ENCODE measurements at places on chromosomes 11 and 22.

DNA sequence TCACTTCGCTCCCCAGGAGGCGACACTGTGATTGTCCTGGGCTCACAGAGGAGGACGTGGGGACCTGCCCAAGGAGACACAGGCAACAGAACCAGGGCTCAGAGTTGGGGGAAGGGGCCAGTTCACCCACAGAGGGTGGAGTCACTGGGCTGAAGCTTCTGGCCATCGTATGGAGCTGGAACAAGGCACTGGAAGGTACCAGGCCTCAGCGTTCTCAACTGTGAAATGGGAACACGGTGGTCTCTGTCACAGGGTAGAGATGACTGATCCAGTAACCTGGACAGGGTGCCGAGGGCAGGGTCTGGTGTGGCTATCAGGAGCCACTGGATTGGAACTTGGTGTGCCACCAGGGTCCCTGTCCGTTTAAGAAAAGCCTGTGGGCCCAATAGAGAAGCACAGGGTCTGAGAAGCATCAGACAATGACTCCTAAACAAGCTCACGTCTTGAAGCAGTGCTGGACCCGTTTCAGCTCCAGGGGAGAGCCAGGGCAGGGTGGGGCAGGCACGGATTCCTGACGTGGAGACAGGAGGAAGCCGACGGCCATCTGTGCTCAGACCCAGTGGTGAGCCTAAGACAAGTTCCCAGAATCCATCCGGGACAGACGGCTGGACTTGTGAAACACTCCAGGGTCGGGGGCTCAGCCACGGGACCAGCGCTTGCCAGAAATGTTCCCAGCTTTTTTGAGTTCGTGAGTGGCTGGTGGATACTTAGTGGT, 25.0 kb upstream of the KCNQ1OT1 start:
- DNase-seq: no peak

DNA sequence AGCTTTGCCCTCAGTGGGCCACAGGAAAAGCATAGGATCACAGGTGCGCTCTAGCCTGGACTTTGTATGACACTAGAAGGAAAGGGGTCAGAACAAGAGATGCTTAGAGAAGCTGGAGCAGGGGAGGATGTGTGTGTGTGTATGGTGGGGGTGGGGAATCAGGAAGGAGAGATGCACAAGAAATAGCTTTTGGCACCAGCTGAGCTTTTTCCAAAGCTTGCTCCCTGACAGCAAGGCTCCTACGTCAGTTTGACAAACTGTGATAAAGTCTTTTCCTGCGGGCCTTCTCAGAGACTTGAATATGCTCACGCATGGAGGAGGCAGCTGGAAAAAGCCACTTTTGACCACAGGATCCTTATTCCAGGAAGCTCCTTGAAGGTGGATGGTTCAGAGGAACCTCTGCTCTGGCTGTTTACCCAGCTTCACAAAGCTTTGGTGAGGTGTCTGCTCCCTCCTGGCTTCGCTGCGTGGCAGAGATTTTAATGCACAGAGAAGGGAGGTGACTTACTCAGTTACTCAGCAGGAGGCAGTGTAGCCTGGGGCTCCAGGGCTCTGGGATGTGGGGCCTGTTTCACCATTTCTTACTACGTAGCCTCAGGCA, 3.9 kb downstream of the CDC42EP1 start:
- no peak for DNase-seq

- peak; percentile 72 for DNase-seq
These were observed 7.3 kb downstream of the KCNJ11 start for GRCh38 chr11:17381156-17381555.

GRCh38 chr11:129443276-129443675, 67.6 kb downstream of the BARX2 start:
- no peak for DNase-seq

DNA sequence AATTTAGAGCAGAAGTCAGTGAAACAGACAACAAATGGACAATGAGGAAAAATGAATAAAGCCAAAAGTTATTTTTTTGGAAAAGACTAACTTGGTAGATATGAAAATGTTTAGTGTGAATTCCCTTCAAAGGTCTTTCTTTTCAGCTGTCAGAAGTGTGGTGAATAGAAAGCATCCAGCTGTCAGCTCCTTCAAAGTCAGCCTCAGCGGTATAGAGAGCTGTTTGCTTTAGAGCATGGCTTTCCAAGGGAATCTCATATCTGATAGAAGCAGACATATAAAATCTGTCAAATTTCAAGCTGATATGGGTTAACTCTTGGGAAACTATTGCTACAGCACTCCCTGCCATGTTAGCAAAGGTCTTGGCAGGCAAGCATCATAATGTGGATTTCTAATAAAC, 309.3 kb downstream of the CASP12 start:
- no peak for DNase-seq

GRCh38 chr22:46972256-46972655, 209.8 kb downstream of the TBC1D22A start:
- no peak for DNase-seq

- DNase-seq: no peak
These were observed 19.8 kb upstream of the EHF start for GRCh38 chr11:34601085-34601444.

- DNase-seq: no peak
These were observed 14.4 kb downstream of the ZBTB16 start for GRCh38 chr11:114073828-114074381.

- DNase-seq: no peak
These were observed 60.9 kb downstream of the ENTHD1 start for GRCh38 chr22:39832627-39833074.

DNA sequence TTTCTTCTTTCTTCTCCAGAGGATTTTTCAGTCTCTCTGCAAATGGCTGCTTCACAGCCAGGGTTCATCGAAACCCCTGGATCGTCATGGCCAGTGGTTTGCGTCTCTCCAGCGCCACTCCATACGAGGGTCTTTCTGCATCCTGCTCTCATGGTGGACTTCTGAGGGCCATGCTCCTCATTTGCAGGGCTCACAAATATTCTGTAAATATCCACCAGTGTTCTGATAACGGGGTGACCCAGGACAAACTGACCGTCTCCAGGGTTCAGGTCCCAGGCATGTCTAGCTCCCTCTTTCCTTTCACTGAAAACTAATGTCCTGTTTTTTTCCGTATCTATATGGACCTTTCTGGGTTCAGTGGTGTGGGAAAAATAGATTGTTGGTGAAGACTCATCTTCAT, 15.7 kb upstream of the VPREB1 start:
- DNase-seq: no peak

DNA sequence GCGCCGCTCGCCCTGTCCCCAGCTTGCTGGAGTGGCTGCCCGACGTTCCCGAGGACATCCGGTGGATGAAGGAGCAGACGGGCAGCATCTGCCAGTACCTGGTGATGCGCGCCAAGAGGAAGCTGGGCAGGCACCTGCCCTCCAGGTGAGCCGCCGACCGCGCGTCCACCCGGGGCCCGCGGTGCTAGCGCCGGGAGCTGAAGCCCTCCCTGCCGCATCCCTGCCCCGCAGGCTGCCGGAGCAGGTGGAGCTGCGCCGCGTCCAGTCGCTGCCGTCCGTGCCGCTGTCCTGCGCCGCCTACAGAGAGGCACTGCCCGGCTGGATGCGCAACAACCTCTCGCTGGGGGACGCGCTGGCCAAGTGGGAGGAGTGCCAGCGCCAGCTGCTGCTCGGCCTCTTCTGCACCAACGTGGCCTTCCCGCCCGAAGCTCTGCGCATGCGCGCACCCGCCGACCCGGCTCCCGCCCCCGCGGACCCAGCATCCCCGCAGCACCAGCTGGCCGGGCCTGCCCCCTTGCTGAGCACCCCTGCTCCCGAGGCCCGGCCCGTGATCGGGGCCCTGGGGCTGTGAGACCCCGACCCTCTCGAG, 3.3 kb upstream of the CRACR2B start:
- no peak for DNase-seq

GRCh38 chr11:57622263-57622662, 24.8 kb downstream of the SERPING1 start:
- DNase-seq: no peak

- no peak for DNase-seq
These were observed 4.9 kb downstream of the PSMD13 start for GRCh38 chr11:241634-242033.

Data from EL (cell line).